ENCODE measurements at places on chromosomes 1 and 21.

GRCh38 chr1:67571406-67571805 is 113.6 kb upstream of the GADD45A start:
- DNase-seq: no peak

- no peak for DNase-seq
These were observed 111.3 kb downstream of the TGFB2 start for GRCh38 chr1:218456444-218456843.

- DNase-seq: no peak
These were observed 112.5 kb downstream of the PBX1 start for GRCh38 chr1:164671323-164671965.

DNA sequence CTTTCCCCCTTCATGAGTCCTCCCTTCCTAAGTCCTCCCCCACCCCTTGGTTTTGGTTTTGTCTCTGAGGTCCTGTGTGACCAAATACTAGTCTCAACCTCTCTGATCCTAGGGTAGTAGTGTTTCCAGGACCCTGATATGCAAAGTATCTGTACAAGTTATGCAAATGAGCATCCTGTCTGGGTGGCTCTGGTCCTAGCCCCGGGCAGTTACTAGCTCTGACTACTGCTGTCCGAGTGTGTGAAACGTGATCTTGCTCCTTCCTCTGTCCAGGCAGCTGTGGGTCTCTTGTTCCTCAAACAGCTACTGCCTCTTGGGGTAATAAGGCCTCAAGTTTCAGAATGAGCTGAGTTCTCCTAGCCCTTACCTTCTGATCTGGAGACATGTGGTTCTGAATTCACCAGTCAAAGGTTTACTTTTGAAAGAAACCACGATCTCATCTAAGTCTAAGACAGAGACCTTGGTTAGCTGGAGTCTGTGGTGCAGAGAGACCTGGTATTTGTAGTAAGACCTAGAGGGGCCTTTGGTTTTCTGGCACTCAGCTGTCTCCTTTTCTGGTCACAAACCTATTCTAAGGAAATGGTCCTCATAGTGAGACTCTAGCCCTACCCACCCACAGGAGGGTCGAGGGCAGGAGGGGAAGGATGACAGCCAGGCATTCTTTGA is 31.0 kb upstream of the IL19 start:
- no peak for DNase-seq

DNA sequence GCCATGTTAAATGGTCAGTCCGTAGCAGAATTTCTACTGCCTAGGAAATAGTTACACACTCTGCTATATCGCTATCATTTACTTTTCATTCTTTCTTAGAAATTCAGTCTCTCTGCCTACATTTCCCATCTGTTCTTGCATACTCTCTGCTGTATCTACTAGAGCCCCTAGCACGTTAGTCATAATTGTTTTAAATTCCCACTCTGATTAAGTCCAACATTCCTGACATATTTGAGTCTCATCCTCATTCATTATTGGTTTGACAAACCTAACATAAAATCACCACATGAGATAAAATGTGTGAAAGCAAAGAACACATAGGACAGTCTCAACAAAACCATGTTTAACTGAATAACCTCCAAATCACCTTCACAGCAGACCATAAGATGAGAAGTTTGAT is 513.6 kb downstream of the PLPP3 start:
- no peak for DNase-seq

DNA sequence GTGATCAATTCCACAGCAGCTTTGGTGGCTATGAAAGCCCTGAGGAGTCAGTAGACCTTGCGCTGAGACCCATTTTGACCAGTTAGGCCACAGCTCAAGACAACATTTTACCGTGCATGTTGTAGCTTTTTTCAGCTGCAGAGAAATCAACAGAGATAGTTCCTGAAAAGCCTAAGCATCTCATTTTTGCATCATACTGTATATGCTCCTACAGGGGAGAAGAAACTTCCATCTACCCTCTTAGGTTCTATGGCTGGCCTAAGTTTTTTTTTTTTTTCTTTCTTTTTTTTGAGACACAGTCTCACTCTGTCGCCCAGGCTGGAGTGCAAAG is 24.8 kb upstream of the EYA3 start:
- DNase-seq: no peak

DNA sequence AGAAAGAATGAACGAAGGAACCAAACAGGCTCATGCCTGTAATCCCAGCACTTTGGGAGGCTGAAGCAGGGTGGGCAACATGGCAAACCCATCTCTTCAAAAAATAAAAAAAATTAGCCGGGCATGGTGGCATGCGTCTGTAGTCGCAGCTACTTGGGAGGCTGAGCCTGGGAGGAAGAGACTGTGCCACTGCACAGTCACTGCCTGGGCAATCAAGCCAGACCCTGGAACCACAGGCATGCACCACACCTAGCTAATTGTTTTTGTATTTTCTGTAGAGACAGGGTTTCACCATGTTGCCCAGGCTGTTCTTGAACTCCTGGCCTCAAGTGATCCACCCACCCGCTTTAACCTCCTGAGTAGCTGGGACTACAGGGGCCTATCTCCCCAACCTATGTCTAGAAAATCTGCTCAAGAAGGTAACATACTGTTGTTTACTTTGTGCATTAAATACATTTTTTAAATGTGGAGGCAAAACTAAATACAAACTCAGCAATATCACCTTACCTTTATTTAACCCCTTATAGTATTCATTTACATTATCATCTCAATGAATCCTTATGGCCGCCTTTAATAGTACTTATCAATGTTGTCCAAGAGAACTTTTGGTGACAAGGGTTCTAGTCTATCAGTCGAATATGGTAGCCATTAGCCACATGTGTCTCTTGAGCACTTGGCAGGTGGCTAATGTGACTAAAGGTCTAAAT is 2.7 kb downstream of the KHDC4 start:
- no peak for DNase-seq
